CD4-positive, alpha-beta T cell treated with Interleukin-1 beta for 1 hour (primary cell): ENCODE measurements at places on chromosomes 12 and 14.
A peak's percentile ranks its signal among the peaks of the same experiment; 100 is the strongest.

DNA sequence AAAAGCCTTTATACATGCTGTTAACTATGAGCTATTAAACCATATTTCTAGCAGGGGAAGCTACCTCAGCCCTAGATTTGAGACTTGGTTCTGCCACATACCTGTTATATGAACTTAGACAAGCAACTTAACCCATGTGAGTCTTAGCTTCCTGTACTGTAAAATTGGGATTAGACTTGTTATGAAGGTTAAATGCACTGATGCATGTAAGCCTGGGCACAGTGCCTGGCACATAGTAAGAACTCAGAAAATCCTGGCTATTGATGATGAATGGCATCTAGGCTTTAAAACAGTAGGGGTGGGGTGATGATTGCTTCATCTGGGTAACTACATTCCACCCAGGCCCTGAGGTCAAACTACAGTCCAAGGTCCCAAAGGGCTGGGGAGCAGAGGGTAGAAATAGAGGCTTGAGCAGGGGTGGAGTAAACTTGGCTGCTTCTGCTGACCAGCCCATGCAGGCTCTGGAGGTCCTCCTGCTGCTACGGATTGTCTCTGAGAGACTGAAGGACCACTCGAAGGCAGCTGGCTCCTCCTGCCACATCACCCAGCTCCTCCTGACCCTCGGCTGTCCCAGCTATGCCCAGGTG lies 11.3 kb downstream of the ESPL1 start:
- no peak for DNase-seq

- no peak for DNase-seq
Observed at GRCh38 chr14:94940263-94940993, 170.5 kb upstream of the GSC start.

- no peak for DNase-seq
Observed at GRCh38 chr12:104785886-104786285, 172.2 kb downstream of the SLC41A2 start.

- DNase-seq: peak; percentile 45
Observed at GRCh38 chr12:76790564-76791552, 26.9 kb downstream of the ZDHHC17 start.

DNA sequence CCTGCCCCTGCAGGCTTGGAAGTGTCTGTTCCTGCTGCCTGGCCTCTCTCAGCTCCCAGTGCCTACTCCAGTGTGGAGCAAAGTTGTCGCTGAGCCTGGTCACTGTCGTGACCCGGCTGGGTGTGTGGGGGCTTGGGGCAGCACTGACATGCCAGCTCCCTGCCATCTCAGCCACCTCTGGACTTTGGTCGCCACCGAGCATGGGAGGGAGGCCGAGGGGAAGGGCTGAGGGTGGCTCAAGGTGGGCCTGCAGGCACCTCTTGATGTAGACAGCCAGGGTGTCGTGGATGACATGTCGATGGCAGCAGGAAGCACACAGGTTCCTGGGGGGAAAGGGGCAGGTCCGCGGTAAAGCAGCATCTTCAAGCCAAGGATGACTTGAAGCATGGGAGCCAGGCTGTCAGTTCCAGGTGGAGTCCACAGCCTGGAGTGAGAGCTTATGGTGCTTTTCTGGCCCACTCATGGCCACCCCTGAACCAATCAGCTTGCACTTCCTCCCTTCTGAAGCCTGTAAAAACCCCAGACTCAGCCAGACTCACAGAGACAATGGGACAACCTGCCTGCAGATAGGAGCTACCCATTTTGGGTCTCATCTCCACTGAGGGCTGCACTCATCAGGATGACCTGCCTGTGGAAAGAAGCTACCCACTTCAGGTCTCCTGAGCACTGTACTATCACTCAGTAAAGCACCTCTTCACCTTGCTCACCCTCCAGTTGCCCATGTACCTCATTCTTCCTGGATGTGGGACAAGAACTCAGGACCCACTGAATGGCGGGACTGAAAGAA lies 210.1 kb downstream of the MON2 start:
- no peak for DNase-seq

DNA sequence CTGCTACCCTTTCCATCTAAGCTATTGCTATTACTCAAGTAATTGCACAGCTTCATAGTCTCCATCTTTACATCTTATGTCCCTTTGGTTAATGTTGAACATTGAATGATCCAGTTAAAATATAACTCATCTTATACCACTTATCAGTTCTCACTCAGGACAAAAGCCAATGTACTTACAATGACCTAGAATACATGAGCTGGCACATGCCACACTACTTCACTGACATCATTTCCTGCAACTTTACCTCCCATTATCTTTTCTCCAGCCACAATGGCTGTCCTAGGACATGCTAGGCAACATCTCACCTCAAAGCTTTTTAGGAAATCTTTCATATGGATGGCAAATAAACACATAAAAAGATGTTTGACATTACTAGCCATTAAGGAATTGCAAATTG lies 309.2 kb downstream of the FOXG1 start:
- DNase-seq: no peak

GRCh38 chr12:113645603-113646002 lies 173.9 kb upstream of the LHX5 start:
- DNase-seq: no peak

DNA sequence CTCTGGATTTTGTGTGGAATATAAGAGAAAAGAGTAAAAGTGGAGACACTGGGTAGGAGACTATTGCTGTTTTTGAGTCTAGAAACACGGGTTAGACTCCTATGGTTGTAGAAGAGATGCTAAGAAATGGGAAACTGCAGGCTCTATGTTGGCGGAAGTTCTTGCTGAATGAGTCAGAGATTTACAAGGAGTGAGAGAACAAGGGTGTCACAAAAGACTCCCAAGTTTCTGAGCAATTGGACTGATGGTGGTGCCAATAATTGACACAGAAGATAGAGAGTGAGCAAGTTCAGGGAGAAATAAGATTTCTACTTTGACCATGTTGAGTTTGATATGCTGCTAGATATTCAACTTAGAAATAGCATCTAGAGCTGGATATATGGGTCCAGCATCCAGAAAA lies 2.6 kb upstream of the PRKD1 start:
- DNase-seq: no peak

DNA sequence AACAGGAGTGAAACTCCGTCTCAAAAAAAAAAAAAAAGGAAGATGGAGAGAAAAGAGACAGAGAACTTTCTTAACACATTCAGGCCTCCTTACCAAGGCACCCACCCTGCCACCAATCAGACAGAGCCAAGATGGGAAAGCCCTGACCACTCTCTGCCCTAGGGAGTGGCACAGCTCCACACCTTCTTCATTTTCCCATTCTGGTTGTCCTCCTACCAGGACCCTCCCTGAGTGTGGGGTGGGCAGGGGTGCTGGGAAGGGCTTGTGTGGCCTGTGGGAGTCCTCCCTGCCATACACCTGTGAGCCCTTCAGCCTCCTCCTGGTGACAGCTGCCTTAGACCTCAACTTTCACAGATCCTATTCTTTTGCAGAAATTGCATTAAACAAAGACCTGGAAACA lies 513.6 kb downstream of the BCL11B start:
- DNase-seq: no peak

DNA sequence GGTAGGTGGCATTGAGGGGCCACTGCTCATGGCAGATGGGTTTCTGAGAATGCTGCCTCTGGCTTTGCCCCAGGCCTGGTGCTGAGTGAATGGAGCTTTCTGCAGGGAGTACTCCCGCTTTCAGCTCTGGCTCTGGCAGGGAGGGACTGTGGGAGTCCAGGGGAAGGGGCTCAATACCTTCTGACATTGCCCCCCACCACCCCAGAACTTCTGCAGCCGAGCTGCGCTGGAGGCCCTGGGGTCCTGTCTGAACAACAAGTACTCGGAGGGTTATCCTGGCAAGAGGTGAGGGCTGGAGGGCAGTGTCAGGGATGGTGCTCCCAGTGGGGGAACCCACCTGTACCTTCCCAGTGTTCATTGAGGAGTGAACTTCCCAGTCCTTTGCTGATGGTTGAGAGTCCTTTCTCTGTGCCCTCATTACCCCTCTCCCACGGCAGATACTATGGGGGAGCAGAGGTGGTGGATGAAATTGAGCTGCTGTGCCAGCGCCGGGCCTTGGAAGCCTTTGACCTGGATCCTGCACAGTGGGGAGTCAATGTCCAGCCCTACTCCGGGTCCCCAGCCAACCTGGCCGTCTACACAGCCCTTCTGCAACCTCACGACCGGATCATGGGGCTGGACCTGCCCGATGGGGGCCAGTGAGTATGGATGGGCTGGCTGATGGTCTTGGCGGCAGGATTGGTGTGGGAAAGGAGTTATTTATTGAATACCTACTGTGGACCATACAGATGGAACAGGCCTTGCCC lies 1.9 kb downstream of the SHMT2 start:
- no peak for DNase-seq
